T47D (cell line): ENCODE measurements at places on chromosomes 2 and 18.

DNA sequence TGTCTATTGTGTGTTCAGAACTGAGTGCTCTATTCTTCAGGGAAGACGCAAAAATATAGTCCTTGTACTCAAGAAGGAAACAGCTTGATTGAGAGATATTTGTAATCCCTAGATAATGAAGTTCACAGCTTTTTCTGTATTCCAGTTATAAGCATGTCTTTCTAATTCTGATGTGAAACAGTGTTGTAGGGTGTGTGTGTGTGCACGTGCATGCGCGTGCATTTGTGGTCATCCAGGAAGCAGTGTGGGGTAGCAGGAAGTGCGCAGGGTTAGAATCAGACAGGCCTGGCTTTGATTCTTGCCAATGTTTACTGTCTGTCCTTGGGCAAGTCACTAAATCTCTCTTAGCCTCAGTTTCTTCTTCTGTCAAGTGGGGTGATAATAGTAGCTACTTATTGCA lies 87.9 kb downstream of the NPAS2 start:
- DNase-seq, result no peak

GRCh38 chr2:61055557-61055956 lies 10.1 kb upstream of the SANBR start:
- DNase-seq, result no peak

- no peak for DNase-seq
Observed at GRCh38 chr2:105537920-105538319, 139.1 kb upstream of the FHL2 start.

- DNase-seq, result no peak
Observed at GRCh38 chr2:155696571-155696970, 636.0 kb downstream of the NR4A2 start.

DNA sequence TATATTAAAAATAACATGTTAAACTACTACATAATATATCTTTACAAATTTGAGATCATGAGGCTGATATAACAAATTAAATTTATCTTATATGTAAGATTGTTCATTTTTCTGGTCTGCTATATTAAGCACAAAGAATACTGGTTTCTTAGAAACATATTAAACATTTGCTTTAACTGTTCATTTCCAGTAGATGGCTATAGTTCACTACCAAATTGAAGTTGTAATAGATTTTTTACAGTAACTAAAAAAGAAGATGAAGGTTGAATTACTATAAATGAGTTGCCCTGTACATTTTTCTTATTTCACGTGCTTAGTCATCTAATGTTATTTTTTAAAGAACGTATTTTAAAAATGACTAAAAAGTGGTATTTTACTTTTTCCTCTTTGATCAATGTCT lies 57.0 kb downstream of the ZNF407 start:
- peak; percentile 3 for DNase-seq

DNA sequence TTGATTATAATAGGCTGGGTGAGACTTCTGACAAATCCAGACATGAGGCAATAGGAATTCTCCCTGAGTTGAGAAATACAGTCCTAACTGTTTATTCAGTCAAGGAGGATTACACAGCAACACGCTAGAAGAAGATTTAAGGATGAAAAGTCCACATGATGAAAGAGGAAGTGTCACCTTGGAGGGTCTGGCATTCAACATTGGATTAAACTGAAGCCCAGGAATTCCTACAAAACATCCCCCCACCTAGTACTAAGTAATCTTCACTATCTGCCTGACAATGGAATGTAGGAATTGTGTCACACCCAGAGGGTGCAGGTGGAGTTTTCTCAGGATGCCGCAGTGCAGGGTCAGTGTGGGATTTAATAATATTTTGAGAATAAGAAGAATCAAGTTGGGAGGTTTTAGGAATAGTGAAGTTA lies 142.4 kb downstream of the SOCS6 start:
- DNase-seq, result no peak

DNA sequence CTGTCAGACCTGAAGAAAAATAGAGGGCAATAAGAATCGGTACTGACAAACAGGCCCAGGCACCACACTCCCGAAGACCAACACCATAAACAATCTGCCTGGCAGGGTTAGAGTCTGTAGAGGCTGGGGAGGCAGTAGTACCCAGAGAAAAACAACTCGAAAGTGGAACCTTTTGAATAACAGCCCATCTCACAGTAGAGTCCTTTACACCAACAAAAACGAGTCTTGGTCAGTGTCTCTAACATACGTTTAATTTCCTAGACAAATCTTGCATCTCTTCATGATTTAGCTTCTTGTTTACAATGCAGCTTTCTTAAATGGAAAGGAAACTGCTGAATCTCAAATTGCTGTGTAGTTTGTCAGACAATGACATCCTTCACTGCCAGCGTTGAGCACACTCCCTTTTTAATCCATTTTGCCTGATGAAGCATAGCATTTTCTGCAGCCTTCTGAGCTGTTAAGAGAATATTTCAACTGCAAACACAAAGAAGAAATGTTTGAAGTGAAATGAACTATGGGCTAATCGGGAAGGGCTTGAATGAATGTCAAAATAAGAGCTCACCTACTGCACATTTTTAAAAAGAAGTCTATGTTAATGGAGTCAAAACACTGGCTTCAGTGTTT lies 73.1 kb upstream of the DSG1 start:
- DNase-seq, result no peak

DNA sequence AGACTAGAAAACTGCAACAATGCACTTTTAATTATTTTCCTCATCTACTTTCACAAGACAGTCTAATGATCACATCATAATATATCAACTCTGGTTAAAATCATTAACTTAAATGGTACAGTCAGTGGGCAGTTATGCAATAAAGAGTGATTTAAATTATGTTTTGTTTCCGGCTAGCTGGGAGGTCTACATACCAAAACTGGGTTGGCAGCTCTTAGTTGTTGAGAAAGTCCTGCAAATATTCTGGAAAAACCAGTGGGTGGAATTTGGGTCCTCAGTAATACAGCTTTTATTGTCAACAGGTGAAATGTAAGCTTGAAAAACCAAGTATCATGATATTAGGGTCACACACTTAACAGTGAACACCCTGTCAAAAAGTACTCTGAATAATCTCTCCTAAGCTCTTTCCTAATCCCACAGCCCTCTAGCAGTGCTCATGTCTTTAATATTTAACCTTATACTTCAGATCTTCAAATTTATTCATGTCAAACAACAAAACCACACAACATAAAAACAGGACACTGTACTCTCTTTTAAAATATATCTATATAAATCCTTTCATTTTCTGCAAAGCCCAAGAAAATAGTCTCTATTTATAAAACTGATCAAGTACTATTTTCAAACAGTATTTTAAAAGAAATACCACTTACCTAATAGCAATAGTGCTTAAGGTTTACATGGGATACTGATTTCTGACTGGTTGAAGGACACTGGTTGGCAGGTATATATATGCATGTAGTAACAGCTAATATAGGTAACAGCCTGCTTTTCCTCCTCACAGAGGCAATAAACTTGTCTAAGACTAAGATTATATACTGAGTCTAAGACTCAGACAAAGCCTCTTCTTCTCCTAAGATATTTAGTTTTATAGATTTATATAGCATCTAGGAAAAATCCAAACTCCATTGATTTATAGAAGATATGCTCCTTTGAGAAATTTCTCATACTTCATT lies 103.8 kb downstream of the GAREM1 start:
- DNase-seq, result no peak

- no peak for DNase-seq
Observed at GRCh38 chr2:113240915-113241911, 37.5 kb downstream of the PAX8 start.

DNA sequence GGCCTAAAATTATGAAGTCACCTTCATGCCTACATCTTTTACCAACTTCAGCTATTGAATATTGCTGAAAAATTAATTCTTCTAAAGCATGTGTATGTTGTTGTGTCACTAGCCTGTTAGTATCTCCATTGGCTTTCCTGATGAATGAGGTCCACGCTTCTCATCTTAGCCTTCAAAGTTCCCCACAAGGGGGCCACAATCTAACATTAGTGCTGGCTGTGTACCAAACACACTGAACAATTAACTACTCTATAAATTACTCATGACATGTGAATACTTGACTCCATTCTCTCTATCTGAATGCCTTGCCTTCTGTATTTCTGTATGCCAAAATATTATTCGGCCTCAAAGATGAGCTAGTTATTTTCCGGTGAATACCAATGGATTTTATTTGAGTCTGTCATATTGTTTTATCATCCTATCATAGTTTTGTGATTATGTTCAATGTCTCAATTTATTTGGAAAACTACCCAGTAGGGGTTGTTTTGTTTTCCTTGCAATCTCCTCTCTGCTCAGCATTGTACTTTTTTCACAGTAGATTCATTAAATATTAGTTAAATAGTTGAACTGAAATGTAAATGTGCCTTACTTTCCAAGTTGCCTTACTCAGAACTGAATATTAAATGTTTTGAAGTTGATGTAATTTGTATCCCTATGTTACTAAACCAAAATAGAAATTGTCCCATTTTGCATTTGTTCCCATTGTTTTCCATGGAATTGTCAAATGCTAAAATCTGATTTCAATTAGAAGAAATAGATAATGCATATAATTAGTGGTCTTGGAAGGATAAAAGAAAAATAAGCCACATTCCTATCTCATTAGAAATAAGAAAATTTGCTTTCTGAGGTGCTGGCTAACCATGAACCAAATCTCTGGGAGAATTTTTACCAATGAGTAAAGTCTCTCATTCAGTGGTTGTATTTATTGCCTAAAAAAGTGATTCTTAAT lies 208.4 kb upstream of the COL3A1 start:
- DNase-seq, result peak; percentile 15

DNA sequence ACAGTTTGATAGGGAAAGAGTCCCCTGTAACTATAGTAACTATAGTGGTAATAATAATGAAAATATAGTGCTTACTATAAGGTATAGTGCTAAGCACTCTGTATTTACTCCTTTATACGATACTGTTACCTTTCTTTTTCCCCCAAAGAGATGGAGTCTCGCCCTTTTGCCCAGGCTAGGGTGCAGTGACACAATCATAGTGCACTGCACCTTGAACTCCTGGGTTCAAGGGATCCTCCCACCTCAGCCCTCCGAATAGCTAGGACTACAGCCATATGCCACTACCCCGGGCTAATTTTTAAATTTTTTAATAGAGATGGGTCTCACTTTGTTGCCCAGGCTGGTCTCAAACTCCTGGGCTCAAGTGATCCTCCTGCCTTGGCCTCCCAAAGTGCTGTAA lies 34.6 kb downstream of the EML4 start:
- DNase-seq, result no peak

DNA sequence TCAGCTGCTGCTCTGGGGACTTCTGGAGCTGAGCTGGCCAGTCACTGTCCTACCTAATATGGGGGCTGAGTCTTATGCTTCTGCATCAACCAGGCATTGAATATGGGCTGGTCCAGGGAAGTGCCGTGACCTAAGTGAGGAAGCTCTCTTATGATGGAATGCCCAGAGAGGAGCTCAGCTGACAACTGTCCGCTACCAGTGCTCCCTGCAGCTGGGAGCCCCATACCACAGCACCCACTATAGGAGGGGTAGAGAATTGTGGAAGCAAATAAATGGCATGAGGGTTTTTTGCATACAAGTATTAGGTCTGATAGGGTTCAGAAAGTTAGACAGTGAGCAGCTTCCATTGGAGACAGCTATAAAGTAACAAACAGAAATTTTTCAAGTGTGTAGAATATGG lies 4.5 kb downstream of the TIMM21 start:
- no peak for DNase-seq

- no peak for DNase-seq
Observed at GRCh38 chr2:188727846-188728245, 246.3 kb upstream of the COL3A1 start.

- no peak for DNase-seq
Observed at GRCh38 chr2:108971661-108972566, 17.1 kb downstream of the EDAR start.

- DNase-seq, result no peak
Observed at GRCh38 chr2:152565884-152566727, 151.2 kb downstream of the PRPF40A start.

DNA sequence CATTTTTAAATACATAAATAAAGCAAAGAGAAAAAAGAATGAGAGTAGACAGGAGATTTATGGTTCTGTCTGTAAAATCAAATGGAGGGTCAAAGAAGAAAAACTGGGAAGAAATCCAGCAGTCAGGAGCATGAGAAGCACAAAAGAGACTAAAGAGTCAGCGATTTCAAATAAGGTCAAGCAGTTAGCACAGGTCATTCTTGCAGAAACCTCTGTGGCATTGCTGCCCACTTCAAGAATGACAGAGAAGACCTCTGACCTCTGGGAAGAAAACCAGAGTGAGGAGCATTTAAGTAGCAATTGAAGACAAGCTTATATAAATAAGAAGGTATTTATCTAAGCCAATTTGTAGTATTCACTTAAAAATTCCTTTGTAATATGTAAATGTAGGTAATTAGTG lies 172.0 kb upstream of the SPOPL start:
- DNase-seq, result no peak

GRCh38 chr18:50377061-50377798 lies 2.4 kb downstream of the SKA1 start:
- no peak for DNase-seq

- no peak for DNase-seq
Observed at GRCh38 chr2:207448006-207448405, 81.8 kb upstream of the CREB1 start.

DNA sequence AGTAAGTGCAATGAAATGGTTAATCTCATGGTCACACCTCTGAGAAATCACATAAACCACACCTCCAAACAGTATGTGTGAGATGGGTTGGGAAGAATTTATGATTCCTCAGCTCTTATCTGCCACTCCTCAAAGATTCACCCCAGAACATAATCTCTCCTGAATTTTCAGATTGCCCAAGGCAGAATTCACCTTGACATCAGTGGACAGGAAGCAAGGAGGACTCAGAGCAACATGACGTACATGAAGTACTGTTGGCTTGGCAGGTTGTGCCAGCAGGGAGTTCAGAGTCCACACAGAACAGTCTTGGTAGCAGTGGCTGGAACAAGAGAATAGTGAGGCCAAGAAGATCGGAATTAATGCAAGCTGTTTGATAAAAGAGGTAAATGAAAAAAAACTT lies 31.7 kb upstream of the CYBRD1 start:
- DNase-seq, result no peak

DNA sequence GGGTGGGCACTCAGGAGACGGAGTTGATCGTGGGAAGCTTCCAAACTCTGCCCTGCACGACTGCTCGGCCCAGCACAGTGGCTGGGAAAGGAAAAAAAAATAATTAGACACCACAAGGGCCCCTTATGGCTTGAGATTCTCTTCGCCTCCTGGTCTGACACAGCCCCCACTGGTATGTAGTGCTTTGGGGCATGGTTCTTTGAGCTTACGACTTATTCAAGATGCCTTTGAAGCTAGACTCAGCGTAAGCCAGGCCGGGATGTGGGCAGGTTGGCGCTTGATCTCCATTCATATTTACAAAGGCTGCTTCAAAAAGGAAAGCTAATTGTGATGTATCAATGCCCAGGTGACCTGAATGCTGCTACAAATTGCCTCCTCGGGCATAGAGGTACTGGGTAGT lies 50.5 kb downstream of the CXCR4 start:
- DNase-seq, result no peak

- no peak for DNase-seq
Observed at GRCh38 chr2:206160125-206160806, 571 bp downstream of the EEF1B2 start.

GRCh38 chr2:186968277-186968676 lies 119.3 kb upstream of the ZSWIM2 start:
- no peak for DNase-seq
